ENCODE measurements at places on chromosomes 3 and 15.

DNA sequence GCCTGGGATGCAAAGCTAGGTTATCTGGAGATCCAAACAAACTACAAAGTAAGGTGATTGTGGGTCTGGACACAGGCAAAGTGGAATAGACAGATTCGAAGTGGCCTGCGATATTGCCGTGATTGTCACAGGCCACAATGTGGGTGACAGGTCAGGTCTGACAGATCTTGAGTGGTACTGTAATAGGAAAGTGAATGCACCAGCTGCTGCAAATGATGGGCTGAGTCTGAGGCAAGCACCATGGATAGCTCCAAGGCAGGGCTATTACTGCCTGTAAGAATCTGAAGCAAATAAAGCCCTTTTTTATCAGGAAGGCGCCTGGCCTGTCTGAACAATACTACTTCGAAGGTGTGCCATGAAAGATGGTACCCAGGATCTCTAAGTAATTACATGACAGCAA, 10.0 kb downstream of the ARMC8 start:
- DNase-seq: no peak

GRCh38 chr3:125212091-125212508, 448 bp downstream of the SLC12A8 start:
- no peak for DNase-seq

DNA sequence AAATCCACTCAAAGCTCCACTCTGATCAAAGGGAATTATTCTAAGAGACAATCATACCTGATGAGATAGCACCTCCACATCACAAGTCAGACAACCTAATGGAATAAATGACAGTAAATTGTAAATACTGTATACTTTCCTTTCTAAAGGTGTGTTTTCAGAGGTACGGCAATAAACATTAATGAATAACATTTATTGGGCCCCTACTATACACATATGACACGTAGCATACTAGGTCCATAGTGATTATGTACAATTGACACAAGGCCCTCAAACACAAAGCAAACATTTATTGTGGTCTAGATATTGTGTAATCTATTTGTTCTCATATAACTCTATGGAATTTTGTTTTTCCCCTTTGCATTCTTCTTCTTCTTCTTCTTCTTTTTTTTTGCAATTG, 429.8 kb downstream of the FOXP1 start:
- no peak for DNase-seq

- DNase-seq: no peak
Observed at GRCh38 chr3:58296269-58296668, 9.8 kb upstream of the RPP14 start.

- DNase-seq: no peak
Observed at GRCh38 chr3:15955968-15956367, 158.2 kb upstream of the ANKRD28 start.

- DNase-seq: no peak
Observed at GRCh38 chr3:54999159-54999558, 71.3 kb upstream of the LRTM1 start.

DNA sequence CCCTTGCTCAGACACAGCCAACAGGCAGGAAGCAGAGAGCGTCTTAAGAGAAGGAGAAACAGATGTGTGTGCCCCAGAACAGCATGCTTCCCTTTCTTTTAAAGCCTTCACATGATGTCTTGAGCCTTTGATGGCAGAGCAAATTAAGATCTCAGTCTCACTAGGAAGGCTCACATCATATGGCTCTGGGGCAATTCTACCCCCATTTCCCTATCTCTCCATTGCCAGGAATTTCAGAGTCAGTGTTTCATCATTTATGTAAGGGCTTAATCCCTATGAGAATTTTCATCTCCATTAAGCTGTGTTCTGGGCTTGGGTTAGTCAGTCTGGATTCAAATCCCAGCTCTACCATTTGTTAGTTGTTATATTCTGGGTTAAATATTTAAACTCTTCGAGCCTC, 41.4 kb upstream of the GLCE start:
- no peak for DNase-seq

GRCh38 chr3:61774279-61774890, 213.0 kb downstream of the PTPRG start:
- DNase-seq: no peak

DNA sequence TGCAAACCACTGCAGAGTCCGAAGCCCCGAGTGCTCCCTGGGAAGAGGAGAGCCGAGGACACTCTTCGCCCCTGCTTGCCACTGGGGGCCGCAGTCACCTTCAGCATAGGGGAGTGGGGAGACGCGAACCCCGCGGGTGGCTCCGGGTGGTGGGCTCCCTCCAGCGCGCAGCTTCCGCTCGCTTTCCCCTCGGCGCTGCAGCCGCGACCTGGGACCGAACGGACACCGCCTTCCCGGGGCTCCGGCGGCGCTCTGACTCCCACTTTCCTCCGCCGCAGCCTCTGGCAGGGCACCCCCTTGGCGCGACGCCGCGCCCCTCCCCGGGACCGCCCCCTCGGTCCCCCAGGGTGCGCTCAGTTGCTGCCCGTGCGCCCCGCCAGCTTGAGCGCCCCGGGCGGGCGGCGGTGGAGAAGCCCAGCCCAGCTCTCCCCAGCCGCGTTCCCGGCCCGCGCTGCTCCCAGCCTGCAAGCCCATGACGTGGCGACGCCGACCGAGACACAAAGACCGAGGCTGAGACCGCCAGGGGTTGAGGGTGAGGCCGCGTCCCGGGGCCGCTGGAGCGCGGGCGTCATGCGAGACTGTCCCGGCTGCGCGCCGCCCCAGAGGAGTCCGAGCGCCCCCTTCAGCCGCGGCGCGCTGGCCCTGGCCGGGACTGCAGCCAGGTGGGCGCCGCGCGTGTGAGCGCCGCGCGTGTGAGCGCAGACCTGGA, at the start of gene MINAR1:
Gene MINAR1 (plus strand): TSS at position 701 of the 709 bp plus-strand sequence. CDS start 23,812 bp downstream, outside the sequence.
- no peak for DNase-seq

DNA sequence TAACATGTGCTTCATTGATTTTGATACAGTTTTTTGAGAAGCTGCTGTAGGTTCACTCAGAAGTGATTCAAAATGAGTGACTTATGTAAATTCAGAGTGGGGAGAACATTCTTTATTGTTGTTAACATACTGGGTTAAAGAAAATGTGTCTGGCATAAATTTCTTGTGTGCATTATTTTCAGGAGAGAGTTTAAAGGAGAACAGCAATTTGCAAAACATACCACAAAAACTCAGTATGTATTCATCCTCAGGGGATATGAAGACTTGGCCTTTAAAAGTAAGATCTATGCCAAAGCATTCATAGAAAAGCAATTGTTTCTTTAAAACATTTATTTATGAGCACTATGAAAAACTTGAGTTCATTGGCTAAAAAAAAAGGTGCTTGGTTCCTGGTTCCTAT, 1089.8 kb downstream of the ROBO2 start:
- DNase-seq: no peak

DNA sequence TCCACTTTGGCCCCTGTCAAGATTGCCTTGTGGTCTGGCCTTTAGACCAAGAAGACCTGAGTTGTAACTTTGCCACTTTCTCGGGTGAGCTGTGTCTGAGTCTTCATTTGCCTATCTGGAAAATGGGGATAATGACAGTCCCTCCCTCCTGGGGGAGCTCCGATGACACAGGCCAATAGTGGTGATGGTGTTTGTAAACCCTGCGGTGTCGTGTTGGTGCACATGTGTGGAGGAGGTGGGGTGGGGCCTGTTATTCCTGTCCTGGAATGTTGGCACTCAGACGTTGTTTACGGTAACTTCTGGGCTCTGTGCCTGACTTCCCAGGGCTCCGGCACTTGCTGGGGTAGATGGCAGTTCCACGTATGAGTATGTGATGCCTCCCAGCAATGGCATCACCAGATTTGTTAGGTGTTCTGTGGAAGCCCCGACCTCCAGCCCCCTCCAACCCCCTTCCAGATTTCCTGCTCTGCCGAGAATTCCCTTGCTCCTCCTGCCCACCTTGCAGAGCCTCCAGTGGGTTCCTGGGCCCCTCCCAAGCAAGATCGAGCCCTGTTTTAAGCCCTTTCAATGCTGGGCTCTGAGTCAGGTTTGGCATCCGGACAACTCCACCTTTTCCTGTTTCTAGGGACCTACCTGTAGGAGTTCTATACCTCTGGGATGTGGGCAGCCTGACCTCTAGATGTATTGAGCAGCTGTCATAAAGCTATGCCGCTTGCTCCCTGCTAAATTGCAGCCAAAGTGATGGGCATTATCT, 31.4 kb downstream of the HRH1 start:
- DNase-seq: no peak

DNA sequence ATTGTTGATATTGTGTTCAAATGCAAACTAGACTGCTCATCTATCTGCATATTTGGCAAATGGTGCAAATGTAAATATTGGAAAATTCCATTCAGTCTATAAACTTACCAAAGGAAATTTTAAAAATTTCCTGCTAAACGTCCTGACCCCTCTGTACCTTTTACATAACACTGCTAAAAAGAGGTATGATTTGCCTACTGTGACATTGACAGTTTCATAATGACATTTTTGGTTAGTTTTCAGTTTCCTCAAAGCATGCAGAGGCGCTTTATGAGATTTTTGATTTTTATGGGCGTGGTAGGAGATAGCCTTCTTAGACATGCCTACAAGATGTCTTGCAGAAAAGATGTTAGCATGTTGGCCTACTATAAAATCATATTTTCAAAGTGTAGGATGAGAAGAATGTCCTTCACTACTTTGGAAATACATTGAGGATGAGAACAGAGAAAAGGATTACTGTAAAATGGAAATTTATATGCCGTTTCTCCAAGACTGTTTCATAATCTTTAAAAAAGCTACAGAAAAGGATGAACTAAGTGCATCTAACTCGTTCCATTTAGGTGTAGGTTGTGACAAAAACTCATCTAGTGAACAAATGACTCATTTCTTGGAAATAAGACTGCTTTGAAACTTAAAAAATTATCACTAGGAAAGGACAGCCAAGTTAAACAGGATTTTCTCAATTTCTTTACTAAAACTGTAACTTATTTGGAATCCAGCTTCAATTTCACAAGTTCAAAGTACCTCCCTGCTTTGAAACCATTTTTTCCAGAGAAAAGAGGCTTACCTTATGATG, 14.5 kb upstream of the ISLR start:
- no peak for DNase-seq

GRCh38 chr3:112925969-112926368, 48.9 kb downstream of the CD200R1 start:
- DNase-seq: no peak

- no peak for DNase-seq
Observed at GRCh38 chr3:48402907-48403306, 27.0 kb downstream of the PLXNB1 start.

- no peak for DNase-seq
Observed at GRCh38 chr15:66107070-66107469, 146.5 kb downstream of the MEGF11 start.

DNA sequence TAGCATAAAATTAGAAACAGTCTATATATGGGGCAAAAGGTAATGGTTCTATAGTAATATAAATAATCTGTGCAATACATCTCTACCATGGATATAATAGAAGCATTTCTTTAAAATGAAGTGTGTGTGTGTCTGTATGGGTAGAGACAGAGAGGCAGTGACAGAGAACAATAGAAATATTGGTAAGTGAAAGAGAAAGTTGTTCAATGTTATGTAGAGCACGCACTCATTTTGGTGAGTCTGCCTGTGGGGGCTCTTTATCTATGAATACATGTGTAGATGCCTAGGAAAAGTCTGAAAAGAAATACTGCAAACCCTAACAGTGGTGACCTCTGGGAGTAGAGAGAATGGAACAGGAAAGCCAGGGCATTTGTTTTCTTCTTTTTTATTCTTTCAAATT, 182.6 kb downstream of the STAC start:
- DNase-seq: no peak

- no peak for DNase-seq
Observed at GRCh38 chr3:14558029-14558428, 17.9 kb upstream of the GRIP2 start.

DNA sequence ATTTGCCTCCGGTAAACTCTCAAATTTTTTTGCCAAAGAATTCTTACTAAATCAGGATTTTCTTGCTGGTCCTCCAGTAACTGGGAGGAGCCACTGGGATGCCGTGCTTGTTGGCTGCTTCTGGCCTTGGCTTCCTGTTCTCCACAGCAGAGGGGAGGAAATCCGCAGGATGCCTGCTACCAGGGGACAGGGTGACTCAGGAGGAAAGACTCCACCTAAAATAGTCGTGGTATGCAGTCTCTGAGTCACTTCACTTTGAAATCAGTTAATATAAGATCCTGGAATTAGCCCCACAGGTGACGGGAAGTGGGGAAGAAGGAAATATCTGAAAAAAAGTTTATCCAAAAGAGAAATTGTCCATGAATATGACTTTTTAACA, 6.5 kb upstream of the TM4SF18 start:
- no peak for DNase-seq

DNA sequence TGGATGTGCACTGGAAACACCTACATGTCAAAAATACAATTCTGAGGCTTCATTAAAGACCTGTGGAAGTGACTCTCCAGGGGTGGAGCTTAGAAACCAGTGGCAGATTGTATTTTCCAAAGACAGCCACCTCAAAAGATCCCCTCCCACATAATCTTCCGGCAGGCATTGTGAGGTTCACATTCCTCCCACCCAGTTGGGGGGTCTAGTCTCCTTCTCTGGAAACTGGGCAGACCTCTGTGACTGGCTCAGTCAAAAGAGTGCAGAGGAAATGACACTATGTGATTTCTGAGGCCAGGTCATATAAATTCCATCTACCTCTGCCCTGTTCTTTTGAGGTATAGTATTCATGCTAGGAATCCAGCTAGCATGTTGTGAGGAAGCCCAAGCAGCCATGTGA, 1.9 kb upstream of the CFAP92 start:
- no peak for DNase-seq

DNA sequence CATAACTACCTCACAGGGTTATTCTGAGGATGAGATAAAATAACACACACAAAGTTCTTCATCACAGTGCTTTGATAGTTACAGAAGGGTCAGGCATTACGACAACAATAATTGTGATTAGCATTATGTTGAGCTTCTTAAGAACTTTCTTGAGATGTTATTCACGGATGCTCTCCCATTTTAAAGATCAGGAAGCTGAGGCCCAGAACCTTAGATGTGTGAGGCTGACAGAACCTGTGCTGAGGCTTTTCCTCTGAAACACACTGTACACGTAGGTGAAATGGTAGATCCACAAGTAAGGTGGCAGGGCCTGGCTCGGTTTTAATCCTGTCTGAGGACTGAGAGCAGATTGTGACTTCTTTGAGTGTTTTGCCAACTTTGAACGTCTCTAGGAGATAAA, 211.2 kb upstream of the BHLHE40 start:
- DNase-seq: no peak

DNA sequence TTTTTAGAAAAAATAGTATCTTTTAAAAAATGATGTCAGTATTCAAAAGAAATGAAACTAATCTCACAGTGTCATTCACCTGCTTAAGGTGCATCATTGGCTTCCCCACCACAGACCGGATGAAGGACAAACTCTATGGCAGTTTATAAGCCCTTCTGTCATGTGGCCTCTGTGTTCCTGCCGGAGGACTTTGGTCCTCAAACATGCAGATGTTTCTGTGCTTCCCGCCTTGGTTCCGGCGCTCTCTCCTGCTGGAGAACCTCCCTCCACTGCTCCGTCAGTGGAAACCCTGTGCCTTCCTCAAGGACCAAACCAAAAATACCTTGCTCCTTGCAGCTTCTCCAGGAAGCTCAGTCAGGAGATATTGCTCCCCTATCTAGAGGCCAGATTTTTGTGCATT, 326.3 kb downstream of the UACA start:
- peak; percentile 21 for DNase-seq

GRCh38 chr3:61809879-61810278, 248.5 kb downstream of the PTPRG start:
- no peak for DNase-seq
